Stimulated activated CD8-positive, alpha-beta memory T cell treated with anti-CD3 and anti-CD28 coated beads, Interleukin-7, amount 100 ng/mL, for 1 hour (primary cell): ENCODE measurements at places on chromosomes 3 and 15.

DNA sequence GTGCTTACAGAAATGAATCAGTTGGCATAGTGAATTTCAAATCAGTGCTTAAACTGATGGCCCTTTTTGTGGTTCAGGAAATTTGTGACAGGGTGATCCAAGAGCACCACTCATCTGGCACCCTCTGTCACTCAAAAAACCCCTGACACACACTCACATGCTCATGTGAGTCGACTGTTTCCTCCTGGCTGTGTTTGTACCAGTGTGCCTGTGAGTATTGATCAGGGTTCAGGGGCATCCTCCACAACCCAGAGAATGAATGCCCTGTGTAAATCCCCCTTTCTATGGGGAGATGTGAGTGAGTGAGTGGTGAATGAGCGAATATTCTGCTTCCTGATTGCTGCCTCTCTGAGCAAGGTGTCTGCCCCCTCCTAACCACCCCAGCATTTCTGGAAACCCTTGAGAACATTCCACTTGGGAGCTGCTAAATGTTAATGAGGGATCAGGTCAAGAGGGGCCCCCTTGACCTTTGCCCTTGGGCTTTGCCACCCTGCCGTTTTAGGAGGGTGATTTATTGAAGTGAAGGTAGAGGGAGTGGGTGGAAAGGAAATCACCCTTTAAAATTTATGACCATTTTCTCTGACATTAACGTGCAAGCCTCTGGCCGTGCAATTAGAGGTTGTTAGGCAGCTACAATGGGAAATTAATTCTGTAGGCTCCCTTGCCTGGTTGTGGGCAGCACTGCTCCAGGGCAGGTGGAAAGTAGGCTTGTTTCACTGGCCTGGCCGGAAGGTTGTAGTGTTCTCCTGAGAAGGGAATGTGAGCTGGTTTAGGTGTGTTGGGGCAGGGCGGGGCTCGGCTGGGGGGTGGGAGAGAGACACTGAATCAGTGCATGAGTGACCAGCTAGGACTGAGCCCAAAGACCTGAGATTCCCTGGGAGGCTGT, 87.2 kb downstream of the SLCO3A1 start:
- no peak for DNase-seq

GRCh38 chr3:189778340-189778950, 147.3 kb downstream of the TP63 start:
- DNase-seq = no peak

DNA sequence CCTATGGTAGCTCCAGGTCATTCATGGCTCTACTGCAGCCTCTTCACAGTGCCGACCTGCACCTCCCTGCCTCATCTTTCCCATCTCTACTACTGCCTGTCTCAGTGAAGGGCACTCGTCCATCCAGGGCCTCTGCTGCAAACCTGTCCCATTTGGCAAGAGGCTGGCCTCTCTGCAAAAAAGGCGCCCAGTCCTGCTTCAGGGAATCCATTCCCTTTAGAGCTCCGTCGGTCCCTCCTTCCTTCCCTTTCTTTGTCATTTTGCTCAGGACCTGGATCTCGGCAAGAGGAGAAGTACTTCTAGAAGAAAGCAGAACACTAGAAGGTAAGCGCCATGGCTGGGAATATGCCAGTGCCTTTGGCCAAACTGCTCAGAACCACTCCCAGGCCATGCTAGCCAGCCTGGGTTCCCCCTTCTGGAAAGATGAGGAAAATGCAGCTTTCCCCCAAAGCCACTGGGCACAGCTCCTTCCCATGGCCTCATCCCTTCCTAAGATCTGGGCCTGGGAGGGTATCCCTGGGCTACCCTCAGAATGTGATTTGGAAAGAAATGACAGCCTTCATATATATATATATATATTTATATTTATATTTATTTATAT, 6.4 kb upstream of the ISL2 start:
- no peak for DNase-seq

- DNase-seq = no peak
Observed at GRCh38 chr15:25718169-25718536, 145.0 kb downstream of the ATP10A start.

DNA sequence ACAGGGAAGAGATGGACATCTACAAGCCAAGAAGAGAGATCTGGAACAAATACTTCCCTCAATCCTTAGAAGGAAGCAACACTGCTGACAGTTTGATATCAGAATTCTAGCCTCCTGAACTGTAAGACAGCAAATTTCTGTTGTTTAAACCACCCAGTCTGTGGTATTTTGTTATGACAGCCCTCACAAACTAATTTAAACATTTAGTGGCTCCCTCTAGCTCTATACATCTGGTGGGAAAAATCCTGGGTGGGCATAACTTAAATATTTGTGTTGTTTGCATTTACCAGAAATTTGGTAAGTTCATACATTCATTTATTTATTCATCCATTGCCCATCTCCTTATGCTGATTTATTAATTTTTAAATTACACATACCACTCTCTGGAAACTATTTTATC, 62.5 kb upstream of the GSK3B start:
- DNase-seq = no peak

GRCh38 chr3:62287392-62287927, 85.9 kb downstream of the FEZF2 start:
- DNase-seq = no peak

- DNase-seq = no peak
Observed at GRCh38 chr3:149266736-149267135, 45.1 kb upstream of the CP start.

DNA sequence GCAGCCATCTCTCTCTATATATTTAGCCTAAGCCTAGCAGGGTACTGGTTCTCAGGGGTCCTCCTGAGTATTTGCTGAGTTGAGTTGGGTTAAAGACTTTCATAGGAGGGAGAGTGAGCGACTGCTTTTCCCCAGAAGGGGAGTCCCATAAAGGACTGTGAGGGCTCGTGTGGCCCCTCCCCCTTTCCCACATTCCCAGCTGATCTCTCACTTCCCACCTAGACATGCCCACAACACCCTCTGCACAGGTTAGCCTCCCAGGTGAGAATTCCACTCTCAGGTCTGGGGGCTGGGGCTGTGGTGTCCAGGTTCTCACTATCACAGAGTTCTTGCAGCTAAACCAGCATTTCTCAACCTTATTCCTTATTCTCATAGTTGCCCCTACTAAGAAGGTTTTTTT, 15.8 kb downstream of the EPHB1 start:
- DNase-seq = no peak

- no peak for DNase-seq
Observed at GRCh38 chr3:188956839-188957489, 214.8 kb upstream of the TPRG1 start.

- no peak for DNase-seq
Observed at GRCh38 chr15:67976506-67977073, 77.5 kb upstream of the PIAS1 start.

- DNase-seq = no peak
Observed at GRCh38 chr3:127566833-127567232, 23.7 kb downstream of the TPRA1 start.

GRCh38 chr15:41648097-41648496, 12.1 kb upstream of the MGA start:
- DNase-seq = no peak

DNA sequence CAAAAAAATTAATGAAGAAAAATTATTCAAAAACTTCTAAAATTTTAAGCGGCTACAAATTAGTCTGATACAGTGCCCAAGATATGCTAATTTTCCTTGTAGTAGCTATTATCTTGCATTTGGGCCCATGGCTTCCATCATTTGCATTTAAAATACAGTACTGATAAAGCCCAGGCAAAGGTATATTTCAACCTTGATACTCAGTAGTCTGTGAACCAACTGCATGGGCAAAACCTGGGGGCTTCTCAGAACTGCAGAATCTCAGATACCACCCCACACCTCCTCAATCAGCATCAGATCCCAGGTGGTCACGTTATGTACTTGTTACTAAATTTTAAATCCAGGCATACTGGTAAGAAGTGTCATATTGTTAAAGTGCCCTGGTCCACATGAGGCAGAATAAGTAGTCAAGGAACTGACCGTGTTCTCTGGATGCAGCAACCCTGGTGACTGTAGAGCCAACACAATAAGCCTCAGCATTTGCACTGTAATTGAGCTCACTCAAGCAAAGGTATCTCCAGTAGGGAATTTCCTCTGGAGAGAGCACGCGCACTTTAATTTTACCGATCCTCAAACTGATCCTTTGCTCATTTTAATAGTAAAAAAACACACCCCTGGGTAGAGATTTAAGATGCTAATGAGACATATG, 31.9 kb downstream of the ZNF385D start:
- no peak for DNase-seq

- DNase-seq = no peak
Observed at GRCh38 chr3:13599887-13600450, 51.0 kb downstream of the FBLN2 start.

GRCh38 chr3:124731760-124732159, 1.5 kb downstream of the UMPS start:
- DNase-seq = no peak

- peak; percentile 68 for DNase-seq
Observed at GRCh38 chr3:48847504-48848423, at the start of gene PRKAR2A. Gene PRKAR2A, minus strand, starts transcription at chr3:48847874. Its CDS starts 278 bp downstream, at chr3:48847596.

- no peak for DNase-seq
Observed at GRCh38 chr15:36465304-36465703, 114.1 kb upstream of the CDIN1 start.

GRCh38 chr15:63554337-63554927, 42.8 kb upstream of the FBXL22 start:
- no peak for DNase-seq

GRCh38 chr3:52926554-52926953, 29.2 kb upstream of the STIMATE start:
- DNase-seq = no peak

DNA sequence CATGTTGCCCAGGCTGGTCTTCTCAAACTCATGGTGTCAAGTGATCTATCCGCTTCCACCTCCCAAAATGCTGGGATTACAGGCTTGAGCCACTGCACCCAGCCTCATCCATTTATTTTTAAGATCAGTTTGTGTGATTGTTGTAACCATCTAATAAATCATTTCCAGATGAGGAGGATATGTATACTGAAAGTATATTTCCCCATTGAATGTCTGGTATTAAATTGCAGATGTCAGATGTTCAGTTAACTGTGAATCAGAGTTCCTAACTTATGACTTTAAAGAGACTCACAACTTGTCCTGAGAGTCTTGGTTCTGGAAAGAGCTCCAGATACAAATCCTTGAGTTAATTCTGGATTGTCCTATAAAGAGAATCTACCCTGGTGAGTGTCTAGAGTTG, 62.4 kb downstream of the TRIM71 start:
- DNase-seq = no peak

DNA sequence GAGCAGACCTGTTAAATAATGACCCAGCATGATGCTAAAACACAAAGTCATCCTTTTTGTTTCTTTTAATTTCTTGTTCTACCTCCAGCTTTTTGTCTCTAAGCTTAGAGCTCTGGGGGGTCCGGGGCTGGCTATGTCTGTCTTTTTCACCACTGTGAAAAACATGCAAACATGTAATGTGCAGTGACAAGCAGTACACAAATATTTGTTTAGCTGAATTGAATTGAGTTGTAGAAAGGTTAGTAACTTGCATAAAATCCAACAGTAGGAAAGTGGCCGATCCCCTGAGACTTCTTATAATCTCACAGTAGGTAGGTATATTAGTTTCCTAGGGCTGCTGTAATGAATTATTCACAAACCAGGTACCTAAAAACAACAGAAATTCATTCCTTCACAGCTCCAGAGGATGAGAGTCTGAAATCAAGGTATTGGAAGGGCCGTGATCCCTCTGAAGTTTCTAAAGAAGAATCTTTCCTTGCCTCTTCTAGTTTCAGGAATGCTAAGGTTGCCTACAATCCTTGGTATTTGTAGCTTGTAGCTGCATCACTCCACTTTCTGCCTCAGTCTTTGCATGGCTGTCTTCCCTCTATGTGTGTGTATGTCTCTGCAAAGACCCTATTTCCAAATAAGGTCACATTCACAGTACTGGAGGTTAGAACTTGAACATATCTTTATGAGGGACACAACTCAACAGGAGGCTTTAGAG, 32.7 kb downstream of the ARL14 start:
- no peak for DNase-seq

GRCh38 chr3:72798552-72799195, 49.6 kb downstream of the SHQ1 start:
- no peak for DNase-seq

DNA sequence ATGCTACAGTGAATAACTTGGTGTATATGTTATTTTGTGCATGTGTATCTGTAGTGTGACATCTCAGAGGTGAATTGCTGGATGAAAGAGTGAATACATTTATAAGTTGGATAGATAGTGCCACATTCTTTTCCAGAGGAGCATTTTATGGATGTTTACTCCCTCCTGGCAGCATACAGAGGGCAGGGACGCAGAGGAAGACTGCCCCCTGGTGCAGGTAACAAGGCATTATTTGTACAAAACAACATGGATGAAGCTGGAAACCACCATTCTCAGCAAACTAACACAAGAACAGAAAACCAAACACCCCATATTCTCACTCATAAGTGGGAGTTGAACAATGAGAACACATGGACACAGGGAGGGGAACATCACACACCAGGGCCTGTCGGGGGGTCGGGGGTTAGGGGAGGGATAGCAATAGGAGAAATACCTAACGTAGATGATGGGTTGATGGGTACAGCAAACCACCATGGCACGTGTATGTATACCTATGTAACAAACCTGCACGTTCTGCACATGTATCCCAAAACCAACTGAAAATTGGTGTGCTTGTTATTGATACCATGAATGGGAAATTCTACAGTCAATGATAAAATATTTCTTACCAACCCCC, 57.9 kb upstream of the CTXND1 start:
- no peak for DNase-seq

DNA sequence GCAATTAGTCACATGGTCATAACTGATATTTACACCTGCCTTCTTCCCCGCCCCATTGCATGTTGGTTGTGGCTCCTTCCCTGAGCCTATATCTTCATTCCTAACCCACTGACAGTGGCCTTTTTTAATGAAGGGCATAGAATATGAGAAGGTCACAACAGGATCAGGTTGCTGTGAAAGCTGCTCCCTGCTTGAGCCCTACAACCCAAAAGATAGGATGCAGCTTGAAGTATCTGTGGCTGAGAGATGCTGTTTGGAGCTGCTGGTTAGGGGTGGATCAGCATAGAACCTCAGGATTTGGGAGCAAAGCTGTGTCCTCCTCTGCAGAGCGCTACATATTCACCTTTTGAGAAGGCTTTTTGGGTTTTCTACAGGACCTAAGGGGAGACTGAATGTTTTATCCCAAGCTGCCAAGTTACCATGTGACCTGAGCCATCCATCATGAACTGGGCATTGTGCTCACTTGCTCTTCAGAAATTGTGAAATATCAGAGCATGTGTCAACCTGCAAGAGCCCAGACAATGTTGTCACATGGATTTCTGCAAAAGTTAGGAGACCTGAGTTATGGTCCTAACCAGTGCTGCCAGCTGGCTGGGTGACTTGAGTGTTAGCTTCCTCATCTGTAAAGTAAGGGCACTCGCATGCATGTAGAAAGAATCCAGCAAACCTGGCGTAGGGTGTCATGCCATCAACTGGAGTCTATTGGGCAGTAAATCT, 49.8 kb upstream of the ARL8B start:
- DNase-seq = no peak

DNA sequence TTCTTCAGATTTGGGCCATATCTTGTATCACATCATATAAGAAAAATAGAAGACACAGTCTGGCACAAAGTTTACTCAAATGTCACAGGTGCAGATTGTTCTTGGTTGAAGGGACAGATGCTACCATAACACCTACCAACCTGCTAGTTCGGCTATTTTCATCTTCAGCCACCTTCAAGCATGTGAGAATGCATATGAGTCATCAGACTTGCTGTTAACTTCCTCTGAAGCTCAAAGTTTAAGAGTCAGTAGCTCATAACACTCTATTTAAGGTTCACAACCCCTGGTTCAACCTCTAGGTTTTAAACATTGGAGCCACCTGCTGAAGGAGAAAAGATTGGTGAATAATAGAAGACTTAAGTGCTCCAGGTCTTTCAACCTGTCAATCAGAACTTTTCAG, 522.8 kb downstream of the NLGN1 start:
- DNase-seq = no peak

GRCh38 chr3:45580112-45580765, 14.3 kb upstream of the LIMD1 start:
- DNase-seq = no peak
